ENCODE measurements at places on chromosomes 12 and 14.

GRCh38 chr14:32224737-32225377 is 21.8 kb upstream of the RNU6-8 start:
- DNase-seq: no peak

- no peak for DNase-seq
Observed at GRCh38 chr12:117159674-117160073, 30.6 kb downstream of the FBXO21 start.

GRCh38 chr14:99441918-99442317 is 38.7 kb downstream of the SETD3 start:
- no peak for DNase-seq

DNA sequence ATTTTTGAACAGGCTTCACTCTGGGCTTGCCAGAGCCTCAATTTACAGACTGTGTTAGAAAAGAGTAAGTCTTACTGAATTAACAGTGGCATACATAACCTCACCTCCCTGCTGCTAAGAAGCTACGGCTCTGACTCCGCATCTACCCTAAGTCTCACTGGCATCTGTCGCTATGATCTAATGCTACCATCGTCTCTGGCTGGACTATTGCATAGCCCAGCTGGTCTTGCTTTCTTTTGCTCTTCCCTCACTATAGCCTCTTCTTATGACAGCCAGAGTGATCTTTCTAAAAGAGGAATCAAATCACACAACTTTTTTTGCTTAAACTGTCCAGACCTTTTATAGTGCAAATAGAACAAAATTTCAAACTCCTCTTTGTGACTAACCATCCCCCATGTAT is 81.1 kb downstream of the SLC24A4 start:
- no peak for DNase-seq
